ENCODE measurements at places on chromosomes 13 and 19.

GRCh38 chr19:22945560-22945959 is 57.4 kb downstream of the ZNF728 start:
- no peak for DNase-seq

DNA sequence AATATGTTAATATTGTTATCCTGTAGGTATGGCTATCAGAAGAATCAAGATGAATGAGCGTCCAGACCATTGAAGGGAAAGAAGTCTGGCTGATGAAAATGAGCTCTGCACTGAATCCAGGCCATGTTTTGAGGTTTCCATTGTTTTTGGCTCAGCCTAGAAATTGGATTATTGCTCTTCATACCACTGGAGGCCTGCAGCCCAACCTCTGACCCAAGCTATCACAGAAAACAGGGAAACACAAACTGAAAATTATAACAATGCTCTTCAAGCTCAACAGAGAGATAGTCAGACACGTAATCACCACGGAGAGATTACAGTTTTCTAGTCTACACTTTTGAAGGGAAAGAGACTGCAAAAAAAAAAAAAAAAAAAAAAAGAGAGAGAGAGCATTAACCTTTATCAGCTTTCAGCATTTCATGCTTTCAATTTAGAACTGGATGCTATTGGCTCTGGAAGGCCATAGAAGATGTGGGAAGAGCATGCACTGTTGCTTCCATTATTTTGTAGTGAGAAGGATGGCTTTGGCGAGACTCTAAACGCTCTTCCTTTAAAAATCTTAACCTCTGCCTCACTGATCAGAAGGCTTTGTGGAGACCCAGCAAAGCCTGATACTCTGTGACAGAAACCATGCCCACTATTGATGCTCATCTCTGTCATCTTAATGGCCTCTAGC is 10.8 kb downstream of the EDNRB start:
- no peak for DNase-seq

DNA sequence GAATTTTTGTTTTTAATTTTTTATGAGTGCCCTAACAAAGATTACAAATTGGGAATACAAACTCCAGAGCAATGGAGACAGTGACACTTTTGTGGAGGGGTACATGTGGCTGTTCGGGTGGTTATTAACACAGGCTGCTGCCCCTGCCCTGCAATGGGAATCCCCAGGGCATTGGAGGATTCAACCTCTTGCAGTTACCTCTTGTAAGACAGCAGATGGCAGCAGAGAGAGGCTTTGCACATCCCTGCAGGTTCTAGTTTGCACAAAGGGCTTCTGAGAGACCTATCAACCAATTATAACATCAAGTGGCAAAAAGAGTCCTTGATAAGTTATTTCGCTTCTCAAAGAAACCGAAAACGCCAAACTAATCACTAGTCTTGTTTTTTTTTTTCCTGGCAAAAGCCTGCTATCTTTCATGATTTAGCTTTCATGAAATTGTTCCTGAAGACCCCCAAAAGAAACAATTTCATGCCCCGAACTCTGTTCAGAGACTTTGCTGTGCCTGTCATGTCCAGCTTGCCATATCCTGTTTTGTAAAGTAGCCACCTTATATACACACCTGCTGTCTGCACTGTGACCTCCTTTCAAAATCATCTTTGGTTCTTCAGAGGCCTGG is 10.4 kb downstream of the GJB2 start:
- no peak for DNase-seq

GRCh38 chr19:1081301-1082164 is 13.6 kb downstream of the POLR2E start:
- no peak for DNase-seq

DNA sequence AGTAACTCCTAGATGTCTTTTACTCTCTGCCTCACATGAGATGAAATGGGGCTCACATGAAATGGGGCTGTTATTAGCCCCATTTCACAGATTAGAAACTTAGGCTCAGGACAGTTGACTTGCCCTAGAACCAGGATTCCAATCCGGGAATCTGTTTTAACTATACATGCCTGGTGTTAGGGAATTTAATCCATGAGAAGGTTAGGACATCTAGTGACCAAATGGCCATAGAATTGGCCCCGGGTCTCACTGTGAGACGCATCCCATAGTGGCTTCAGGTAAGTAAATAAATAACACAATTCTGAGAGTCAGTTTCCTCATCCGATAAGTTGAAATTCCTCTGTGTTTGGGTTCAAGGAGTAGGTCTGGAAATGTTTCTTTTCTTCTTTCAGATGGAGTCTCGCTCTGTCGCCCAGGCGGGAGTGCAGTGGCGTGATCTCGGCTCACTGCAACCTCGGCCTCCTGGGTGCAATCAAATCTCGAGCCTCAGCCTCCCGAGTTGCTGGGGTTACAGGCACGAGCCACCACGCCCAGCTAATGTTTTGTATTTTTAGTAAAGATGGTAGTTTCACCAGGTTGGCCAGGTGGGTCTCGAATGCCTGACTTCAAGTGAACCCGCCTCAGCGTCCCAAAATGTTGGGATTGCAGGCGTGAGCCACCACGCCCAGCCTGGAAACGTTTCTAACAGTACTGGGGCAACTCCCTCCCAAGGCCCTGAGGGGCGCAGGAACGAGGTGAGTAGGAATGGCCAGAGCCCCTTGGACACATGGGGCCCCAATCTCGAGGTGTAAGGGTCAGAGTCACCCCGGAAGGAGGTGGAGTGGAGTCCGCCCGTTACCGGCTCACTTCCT is 1.2 kb upstream of the ZNF574 start:
- DNase-seq: no peak

DNA sequence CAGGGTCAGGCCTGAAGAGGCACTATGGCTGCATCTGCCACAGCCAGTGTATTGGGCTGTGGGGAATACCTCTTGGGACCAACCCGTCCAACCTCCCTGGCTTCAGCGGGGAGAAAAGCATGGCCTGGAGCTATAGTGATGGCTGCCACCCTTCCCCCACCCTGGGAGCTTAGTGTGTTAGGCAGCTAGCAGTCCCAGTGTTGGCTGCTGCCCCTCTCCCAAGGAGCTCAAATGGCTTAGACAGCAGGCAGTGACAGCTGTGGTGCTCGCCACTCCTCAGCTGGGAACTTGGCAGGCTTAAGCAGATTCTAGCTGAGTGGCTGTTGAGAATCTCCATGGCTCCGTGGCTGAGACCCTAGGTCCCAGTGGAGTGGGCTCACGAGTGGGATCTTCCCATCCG is 19.7 kb downstream of the ACOD1 start:
- no peak for DNase-seq

DNA sequence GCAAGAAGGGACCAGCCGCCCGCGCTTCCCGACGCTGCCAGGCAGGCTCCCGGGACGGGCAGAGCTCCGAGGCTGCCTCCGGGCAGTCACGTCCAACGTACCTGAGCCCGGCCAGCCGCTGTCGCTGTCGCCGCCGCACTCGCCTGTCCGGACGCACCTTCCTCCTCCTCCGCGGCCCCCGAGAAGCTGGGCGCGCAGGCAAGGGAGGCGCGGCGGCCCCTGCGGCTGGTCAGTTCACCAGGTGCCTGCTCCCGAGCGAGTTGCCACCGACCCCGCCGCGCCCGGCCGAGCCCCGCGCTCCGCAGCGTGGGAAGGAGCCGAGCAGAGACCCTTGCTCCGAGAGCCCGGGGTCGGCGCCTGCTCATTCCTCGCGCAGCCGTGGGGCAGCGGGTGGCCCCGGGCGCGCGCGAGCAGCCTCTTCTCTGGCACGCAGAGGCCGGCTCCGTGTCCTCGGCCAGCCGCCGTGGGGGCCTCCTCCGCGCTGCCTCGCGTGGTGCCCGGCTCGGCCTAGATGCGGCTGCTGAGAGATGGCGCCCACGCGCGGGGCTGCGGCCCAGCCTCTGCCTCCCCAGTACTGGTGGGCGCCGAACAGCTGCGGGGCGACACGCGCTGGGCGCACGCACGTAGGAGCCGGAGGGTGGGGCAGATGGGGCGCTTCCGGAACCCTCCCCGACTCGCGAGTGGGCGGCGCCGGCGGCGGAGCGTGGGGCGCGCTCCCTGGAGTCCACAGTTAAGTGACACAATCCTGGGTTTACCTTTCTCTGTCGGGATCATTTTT is 419.4 kb downstream of the UQCRFS1 start:
- DNase-seq: no peak

DNA sequence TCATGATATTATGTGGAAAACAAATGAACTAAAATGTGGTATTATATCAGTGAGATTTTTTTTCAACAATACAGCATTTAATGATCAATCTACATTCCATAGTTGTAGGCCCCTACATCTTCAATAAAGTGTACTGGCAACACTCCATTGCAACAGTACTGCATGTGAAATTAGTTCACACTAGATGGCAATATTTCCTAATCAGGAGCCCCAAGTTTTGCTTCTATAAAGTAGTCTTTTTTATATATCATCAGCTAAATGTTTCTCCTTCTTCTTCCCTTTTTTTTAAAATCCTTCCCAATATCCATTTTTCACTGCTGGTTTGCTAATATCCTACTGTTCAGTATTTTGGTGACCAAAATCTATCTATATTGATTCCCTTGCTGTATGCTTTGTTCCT is 528.3 kb upstream of the ATXN8OS start:
- DNase-seq: no peak

DNA sequence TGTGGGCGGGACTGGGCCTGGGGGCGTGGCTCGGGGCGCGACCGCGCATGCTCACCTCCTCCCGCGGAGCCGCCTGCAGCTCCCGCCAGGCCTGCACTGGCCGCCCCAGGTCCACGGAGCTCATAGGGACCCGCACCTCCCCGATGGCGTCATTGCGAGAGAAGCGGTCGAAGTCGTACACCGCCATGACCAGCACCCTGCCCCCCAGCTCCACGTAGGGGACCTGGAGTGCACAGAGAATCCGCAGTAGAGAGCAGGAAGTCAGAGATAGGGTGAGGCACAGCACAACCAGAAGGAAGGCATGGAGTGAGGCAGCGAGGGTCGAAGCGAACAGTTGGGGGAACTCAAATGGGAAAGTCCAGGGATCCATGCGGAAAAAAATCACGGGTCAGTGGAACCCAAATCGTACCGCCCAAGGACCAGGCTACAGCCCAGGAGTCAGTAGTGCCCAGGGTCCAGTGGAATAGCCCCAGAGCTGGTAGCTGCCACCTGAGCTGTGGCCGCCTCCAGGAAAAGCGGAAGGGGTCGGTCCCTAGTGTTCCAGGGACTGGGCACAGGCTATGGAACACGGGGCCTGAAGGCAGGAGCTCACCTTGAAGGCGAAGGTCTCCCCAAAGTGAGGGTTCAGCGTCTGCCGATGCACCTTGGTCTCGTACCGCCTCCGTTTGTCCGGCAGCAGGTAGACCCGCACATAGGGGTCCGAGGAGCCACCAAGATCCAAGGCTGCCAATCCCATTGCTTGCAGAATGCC is 4.8 kb downstream of the SYT5 start:
- no peak for DNase-seq

DNA sequence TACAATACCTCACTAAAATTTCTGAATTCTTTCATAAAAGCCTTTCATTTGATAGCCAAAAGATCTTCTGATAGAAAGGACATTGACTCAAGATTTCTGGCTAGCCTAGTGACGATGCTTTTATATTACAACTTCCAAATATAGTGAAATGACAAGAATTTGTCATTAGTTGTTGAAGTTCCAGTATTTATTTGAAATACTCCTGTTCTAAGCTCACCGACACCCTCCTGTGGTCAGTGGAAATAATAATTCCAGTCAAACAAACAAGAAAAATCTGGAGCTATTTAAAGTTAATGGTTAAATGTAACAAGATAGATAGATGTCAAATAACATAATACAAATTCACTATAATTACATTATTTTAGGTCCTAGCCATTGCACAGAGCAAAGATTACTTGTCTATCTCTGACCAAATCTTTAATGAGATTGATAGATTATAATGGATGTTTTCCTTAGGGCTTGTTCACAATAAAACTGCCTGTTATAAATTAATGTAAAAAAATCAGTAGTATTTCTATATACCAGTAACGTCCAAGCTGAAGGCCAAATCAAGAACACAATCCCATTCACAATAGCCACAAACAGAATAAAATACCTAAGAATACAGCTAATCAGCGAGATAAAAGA is 195.5 kb downstream of the RGCC start:
- DNase-seq: no peak

GRCh38 chr19:51263808-51264207 is 12.9 kb downstream of the SIGLECL1 start:
- no peak for DNase-seq

DNA sequence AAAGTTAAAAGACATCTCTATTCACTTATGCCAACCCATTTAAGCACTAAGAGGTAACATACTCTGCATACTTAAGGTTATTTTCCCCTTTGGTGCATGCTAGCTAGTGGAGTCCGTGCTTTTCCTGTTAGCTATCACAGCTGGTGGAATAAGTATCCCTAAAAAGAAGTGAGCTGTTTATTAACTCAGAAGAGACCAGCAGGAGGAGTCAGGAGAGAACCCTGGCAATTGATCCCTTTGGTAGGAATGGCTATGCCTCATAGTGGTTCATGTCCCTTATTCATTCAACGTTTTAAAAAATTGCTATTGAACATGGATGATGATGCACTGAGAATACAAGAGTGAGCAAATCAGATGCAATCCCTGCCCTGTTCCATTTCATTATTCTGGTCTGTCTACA is 12.4 kb upstream of the NEK5 start:
- DNase-seq: no peak

DNA sequence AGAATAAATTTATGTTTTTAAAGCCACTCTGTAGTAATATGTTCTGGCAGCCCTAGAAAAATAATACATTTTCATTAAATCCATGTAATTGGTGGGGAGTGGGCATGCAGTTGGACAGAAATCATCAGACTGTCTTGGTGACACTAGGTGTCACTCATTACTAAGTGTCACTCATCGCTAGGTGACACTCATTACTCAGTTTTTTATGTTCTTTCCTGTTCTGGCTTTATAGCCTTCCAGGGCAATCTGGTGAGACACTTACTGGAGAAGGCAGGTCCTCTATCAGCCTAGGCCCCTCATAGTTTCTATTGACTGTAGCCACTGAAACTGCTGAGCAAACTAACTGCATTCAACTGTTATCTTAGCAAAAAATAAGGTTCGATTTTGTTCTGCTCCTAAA is 542.1 kb downstream of the SLITRK1 start:
- no peak for DNase-seq

DNA sequence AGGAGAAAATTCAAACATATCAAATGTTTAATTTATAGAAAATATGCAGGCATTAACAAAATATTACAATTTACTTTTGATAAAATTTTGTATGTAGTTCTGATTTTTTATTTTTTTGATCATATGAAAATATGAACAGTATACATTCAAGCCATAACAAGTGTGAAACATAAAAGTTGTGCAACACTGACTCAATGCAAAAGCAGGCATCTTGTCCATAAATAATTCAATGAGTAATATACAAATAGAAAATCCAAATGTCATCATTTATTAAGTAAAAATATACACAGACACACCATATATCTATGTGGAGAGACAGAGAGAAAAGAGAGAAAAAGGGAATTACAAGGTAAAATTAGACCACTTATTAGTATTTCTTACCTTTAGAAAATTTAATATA is 1183.9 kb downstream of the SLITRK1 start:
- DNase-seq: no peak

GRCh38 chr19:52007451-52007805 is 583 bp downstream of the ZNF615 start:
- no peak for DNase-seq

DNA sequence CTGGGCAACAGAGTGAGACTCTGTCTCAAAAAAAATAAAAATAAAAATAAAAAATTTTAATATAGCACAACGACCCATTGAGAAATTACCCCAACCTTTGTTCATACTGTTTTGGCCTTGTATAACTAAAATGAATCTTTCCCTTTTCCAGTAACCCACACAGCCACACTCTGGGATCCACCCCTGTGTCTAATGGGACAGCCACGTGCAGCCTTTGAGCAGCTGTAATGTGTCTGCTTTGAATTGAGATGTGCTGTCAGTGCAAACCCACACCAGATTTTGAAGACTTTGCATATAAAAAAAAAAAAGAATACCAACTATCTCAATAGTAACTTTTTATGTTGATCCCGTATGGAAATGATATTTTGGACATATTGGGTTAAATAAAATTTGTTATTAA is 112.7 kb upstream of the UBL3 start:
- no peak for DNase-seq
